ENCODE measurements at places on chromosomes 7 and 10.

DNA sequence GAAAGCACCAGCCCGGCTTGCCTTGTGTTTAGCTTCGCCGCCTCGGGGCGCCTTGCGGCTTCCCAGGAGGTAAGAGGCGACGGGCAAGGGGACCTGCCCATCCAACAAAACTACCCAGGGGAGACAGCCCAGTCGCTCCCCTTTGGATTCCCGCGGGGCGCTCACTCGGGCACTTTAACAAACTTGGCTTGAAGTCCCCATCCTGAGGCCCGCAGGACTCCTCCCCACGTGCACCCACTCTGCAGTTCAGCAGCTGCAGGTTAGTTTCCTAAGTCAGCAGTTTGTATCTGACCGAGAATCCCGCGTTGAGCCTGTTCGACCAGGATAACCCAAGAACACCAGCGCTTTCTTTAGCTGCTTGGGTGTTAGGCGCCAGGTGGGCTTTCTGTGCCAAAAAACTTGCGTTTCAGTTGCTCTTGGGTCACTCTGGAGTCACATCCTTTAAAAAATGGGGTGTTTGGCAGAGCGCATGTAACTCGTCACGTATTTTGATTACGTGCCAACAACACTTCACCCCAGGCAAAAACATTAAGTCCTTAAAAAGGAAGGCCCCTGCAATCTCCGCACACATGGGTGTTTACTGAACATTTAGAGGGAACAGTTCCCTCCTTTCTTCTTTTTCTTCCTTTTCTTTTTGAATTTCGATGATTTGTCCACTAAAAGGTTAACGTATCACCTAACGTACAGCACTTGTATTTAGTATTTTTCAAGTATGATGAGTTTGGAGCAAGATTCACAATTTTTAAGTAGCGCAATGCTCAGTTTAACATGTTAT is 876 bp downstream of the DNAH11 start:
- no peak for DNase-seq
- peaks cover 14% of the 10 kb centered on the region for H3K4me1 ChIP-seq
- peak overlapping the region; percentile 36 for H3K4me3 ChIP-seq
- H3K27me3 ChIP-seq, result peaks cover 28% of the 10 kb centered on the region

- H3K4me1 ChIP-seq, result no peaks in the 10 kb centered on the region
- no peak overlapping the region for H3K4me3 ChIP-seq
Observed at GRCh38 chr7:19375976-19376375, 230.8 kb upstream of the FERD3L start.

DNA sequence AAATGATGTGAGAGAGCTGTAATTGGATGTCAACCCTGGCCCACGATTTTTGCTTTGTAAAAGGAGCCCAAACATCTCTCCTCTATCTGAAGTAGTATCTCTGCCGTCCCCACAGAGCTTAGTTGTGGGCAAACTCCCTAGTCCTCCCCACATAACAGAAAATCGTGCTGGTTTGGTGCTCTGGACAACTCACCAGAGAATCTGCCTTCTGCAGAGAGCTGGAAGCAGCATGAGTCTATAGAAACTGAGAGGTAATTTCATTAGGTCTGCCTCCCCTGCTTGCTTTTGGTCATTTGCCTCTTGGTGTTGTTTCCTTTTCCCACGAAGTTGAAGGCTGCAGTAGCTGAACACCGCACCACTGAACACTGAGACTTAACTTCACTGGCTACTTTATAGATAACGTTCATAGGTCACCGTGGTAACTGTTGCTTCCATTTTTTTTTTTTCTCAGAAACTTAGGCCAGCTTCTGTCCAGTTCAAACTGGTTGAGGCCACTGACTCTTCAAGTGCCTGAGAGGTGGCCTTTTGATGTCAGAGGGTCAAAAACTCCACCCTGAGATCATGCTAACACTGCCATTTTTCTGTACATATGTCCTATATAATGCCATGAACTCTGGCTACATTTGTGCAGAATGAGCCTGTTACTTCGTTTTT is 3.3 kb upstream of the CDCA7L start:
- H3K27ac ChIP-seq, result no peak overlapping the region
- no peak overlapping the region for H3K4me3 ChIP-seq
- no peaks in the 10 kb centered on the region for H3K36me3 ChIP-seq
- DNase-seq, result no peak
- H3K27me3 ChIP-seq, result no peaks in the 10 kb centered on the region
- H3K4me1 ChIP-seq, result peaks cover 13% of the 10 kb centered on the region

DNA sequence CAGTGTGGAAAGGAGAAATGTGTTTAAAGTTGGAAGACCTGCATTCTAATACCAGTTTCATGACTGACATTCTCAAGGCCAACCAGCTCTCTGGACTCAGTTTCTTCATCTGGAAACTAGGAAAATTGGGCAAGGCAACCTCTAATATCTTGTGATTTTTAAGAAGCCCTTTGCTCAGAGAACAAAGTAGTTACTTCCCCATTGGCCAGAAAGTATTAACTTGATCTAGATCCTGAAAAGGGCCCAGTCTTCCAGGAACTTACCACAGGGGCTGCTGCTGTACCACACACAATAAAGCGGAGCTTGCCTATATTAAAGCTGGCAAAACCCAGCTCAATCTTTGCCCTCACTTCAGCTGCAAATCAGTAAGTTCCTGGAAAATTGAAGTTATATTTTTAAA is 155.6 kb upstream of the ADO start:
- H3K4me1 ChIP-seq, result no peaks in the 10 kb centered on the region
- no peaks in the 10 kb centered on the region for H3K36me3 ChIP-seq
- H3K4me3 ChIP-seq, result no peak overlapping the region
- H3K27me3 ChIP-seq, result no peaks in the 10 kb centered on the region
- DNase-seq, result no peak

- H3K4me3 ChIP-seq, result peak overlapping the region; percentile 87
- H3K27me3 ChIP-seq, result no peaks in the 10 kb centered on the region
- H3K4me1 ChIP-seq, result peaks cover 19% of the 10 kb centered on the region
- H3K27ac ChIP-seq, result no peak overlapping the region
- no peak for DNase-seq
Observed at GRCh38 chr7:23012908-23013714, 819 bp downstream of the HYCC1 start.

DNA sequence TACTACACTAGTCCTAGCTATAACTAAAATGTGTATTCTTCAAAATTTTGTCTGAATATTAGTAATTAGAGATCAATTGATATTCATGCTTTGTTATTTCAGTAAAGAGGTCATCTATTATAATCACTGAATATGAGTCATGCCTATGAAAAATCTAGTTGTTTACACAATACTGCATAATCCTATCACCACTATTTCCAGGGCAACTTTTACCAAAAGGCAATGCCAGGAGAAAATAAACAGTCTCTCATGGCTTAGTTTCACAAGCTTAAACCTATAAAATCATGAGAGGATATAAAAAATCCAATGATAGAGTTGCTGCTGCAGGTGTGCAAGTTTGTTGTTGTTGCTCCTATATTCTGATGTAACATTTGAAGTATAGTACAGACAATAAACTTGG is 149.9 kb upstream of the COL1A2 start:
- no peak for DNase-seq
- H3K4me1 ChIP-seq, result no peaks in the 10 kb centered on the region
- no peaks in the 10 kb centered on the region for H3K27me3 ChIP-seq

DNA sequence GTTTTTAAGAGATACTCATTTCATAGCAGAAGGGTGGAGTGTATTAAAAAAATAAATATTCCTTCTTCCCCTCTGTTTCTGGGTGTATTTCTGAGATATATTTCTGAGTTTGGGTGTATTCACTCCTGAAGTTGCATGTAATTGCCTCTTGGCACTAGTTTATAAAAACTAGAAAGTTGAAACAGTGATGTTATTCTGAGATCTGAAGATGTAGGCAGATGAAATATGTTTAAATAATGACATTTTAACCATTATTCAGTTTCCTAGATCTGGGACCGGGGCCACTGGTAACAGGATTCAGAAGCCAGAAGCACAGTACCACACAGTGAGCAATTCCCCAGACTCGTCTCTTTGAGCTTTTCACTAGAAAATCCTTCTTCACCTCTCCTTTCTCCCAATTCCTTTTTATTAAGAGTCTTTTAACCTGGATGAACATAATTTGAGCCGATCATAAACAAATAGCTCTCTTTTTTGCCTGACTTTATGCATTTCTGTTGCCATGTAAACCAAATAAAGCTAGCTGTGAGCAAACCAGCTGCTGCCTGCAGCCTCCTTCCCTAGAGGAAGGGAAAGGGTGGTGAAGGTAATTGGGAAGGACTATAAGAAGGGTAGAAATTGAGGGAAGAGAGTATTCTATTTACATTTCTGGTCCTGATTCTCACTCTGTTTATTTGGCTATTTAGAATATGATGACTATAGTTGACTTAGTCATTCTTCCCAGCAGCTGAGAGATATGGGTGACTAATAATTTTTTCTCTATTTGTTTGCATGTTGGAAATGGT is 101.8 kb upstream of the STRIP2 start:
- H3K36me3 ChIP-seq, result peaks cover 5% of the 10 kb centered on the region
- no peak overlapping the region for H3K4me3 ChIP-seq
- H3K27me3 ChIP-seq, result no peaks in the 10 kb centered on the region
- DNase-seq, result no peak
- H3K27ac ChIP-seq, result no peak overlapping the region

GRCh38 chr10:48983648-48984351 is 44.2 kb upstream of the LRRC18 start:
- no peak overlapping the region for H3K27ac ChIP-seq
- DNase-seq, result no peak
- no peaks in the 10 kb centered on the region for H3K36me3 ChIP-seq
- no peak overlapping the region for H3K4me3 ChIP-seq

DNA sequence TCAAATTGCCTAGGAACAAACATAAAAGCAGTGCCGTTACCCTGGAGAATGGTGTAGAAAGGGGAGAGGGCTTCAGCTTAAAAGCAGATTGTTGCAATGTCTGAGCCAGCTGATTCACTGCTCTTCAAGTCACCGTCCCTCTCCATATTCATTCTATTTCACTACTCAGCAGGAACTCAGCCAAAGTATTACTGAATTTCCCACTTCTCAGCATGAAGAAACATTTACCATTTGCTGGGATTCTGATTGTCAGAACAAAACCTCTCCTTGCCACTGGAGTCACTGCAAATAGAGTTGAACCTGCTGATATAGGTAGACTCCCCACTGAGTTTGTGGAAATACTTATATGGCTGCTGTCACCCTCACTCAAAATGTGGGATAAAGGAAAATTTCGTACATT is 71.7 kb downstream of the PPP1R17 start:
- no peaks in the 10 kb centered on the region for H3K4me1 ChIP-seq
- no peak overlapping the region for H3K4me3 ChIP-seq
- no peak for DNase-seq

GRCh38 chr7:127059475-127059874 is 193.3 kb downstream of the GRM8 start:
- no peak for DNase-seq
- H3K27me3 ChIP-seq, result no peaks in the 10 kb centered on the region
- H3K36me3 ChIP-seq, result no peaks in the 10 kb centered on the region
- H3K4me1 ChIP-seq, result no peaks in the 10 kb centered on the region

DNA sequence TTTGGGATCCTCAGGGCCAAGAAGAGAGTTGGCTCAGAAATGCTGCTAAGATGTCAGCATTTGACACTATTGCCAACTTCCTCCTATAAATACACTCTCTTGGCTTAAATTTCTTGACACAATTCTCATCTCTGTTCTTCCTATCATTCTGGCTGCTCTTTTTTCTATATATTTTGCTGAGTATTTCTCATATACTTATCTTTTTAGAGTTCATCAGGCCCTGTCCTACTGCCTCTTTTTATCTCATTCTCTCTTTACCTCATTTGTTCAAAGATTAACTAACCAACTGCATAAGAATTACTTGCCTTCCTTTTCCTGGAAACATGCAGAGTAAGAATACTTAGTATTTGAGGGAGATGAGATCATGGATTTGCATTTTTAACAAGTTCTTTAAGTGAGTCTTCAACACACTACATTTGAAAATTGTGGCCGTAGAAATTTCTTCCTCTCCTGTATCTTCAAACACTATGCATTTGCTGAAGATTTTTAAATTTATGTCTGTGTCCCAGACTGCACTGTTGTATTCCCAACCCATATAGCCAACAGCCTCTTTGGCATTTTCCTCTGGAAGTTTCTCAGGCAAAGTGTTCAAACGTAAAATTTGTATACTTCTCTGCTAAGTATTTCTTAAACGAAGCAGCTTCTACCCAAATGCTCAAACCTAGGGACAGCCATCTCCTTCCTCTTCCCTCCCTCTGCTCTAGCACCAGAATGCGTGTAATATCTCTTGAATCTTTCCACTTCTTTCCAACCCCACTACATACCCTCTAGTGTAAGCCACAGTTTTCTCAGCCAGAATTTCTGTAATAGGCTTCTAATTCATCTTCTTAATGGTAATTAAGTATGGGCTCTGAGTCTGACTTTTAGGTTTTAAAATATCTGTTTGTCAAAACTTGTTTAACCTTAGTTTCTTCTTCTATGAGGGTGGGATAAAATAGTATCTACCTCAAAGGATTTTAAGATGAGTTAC is 35.5 kb downstream of the ARL4A start:
- H3K4me1 ChIP-seq, result no peaks in the 10 kb centered on the region
- no peak overlapping the region for H3K27ac ChIP-seq
- no peak for DNase-seq
- no peaks in the 10 kb centered on the region for H3K36me3 ChIP-seq

- no peak for DNase-seq
- no peaks in the 10 kb centered on the region for H3K27me3 ChIP-seq
- no peak overlapping the region for H3K4me3 ChIP-seq
- peaks cover 23% of the 10 kb centered on the region for H3K36me3 ChIP-seq
- no peak overlapping the region for H3K27ac ChIP-seq
- H3K4me1 ChIP-seq, result no peaks in the 10 kb centered on the region
Observed at GRCh38 chr10:60257767-60258428, 131.8 kb downstream of the ANK3 start.

GRCh38 chr10:93594518-93594917 is 6.5 kb downstream of the RBP4 start:
- H3K27ac ChIP-seq, result no peak overlapping the region
- H3K4me1 ChIP-seq, result no peaks in the 10 kb centered on the region
- no peak for DNase-seq
- no peak overlapping the region for H3K4me3 ChIP-seq

- peaks cover 15% of the 10 kb centered on the region for H3K27me3 ChIP-seq
- no peak overlapping the region for H3K4me3 ChIP-seq
- DNase-seq, result no peak
- H3K27ac ChIP-seq, result no peak overlapping the region
- no peaks in the 10 kb centered on the region for H3K4me1 ChIP-seq
- H3K36me3 ChIP-seq, result no peaks in the 10 kb centered on the region
Observed at GRCh38 chr10:33519130-33519860, 184.8 kb upstream of the NRP1 start.

- H3K36me3 ChIP-seq, result no peaks in the 10 kb centered on the region
- H3K27ac ChIP-seq, result no peak overlapping the region
- no peak overlapping the region for H3K4me3 ChIP-seq
Observed at GRCh38 chr7:27154901-27155815, 1.3 kb downstream of the HOXA7 start.

Data from CD4-positive, alpha-beta T cell (primary cell).